NCI-H1694 (cell line): ENCODE measurements at places on chromosomes 5 and 9.

GRCh38 chr5:83628360-83628759 is 92.3 kb downstream of the HAPLN1 start:
- no peak for DNase-seq

DNA sequence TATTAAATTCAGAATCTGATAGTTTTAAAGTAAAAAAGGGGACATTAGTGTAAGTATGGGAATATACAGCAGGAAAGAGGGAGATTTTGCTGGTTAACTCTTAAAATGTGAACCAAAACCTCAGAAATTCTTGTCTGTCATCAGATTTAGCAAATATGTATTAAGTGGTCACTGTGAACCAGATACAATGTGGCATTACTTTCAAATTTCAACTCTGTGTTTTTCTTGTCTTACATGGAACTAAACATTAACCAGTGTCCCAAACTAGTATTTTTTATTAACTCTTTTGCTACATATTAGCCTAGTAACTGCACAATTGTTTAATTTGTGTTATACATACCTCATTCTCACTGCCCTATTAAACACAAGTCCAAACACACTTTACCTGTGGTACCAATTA is 259.9 kb upstream of the RASA1 start:
- DNase-seq: no peak

GRCh38 chr9:126957687-126958053 is 43.1 kb downstream of the RALGPS1 start:
- DNase-seq: no peak

DNA sequence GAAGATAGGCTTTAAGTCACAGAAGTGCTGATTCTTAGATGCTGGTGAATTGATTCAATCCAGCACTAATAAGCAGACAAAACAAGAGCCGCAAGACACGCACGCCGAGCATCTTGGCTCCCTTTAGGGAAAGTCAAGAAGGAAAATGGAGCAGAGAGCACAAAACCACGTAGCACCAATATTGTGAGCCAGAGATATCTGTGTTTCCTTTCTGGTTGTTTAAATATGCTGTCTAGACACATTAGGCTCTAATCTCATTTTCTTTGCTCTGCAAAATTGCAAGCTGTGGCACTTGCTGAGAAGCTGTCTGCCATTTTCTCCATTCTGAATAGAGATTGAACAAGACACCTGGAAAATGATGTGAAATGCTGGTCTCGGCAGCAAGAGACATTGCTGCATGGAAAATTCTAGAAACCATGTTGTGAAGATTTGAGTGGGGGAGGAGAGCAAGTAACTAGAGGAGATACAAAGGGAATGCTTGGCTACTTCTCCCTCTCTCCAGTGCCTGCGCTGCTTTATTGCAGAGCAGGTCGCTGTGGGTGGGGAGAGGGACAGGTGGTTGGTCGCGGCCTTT is 336.3 kb downstream of the MED10 start:
- DNase-seq: no peak

- DNase-seq: no peak
These were observed 159.6 kb upstream of the GPR151 start for GRCh38 chr5:146675636-146676035.

- DNase-seq: no peak
These were observed 33.9 kb upstream of the GLIS3 start for GRCh38 chr9:4333787-4334186.

- no peak for DNase-seq
These were observed 261.5 kb downstream of the DTWD2 start for GRCh38 chr5:118726891-118727290.

DNA sequence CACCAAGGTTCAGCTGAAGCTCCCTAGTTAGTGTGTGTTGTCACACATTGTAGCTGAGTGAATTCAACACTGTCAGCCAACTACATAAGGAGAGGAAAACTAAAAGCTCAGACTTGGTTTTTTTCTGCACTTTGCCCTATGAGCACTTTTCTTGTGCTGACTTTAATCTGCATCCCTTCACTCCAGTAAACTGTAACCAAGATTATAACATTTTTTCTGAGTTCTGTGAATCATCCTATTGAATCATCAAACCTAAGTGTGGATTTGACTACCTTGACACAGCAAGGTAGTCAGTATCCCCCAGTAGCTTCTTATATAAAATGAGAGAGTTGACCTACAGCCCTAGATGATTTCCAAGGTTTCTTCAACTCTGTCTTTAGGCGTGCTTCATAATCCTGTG is 325.0 kb downstream of the AGTPBP1 start:
- DNase-seq: no peak

DNA sequence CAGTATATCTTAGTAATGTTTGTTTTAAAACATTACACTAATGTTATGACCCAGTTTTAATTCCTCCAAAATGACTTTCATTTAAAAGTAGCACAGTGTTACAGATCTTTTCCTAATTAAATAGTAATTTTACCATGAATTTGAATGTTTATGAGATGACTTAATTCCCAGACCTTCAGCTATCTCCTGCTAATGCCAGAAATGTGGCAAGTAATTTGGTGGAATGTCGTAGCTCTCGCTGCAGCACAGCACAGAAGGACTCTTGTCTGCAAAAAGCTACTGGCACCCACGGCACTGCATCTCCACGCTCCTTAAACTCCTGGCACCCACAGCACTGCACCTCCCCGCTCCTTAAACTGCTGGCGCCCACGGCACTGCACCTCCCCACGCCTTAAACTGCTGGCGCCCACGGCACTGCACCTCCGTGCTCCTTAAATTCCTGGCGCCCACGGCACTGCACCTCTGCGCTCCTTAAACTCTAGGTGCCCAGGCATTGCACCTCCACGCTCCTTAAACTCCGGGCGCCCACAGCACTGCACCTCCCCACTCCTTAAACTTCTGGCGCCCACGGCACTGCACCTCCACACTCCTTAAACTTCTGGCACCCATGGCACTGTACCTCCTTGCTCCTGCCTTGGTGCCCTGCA is 163.1 kb downstream of the CDK5RAP2 start:
- DNase-seq: no peak

DNA sequence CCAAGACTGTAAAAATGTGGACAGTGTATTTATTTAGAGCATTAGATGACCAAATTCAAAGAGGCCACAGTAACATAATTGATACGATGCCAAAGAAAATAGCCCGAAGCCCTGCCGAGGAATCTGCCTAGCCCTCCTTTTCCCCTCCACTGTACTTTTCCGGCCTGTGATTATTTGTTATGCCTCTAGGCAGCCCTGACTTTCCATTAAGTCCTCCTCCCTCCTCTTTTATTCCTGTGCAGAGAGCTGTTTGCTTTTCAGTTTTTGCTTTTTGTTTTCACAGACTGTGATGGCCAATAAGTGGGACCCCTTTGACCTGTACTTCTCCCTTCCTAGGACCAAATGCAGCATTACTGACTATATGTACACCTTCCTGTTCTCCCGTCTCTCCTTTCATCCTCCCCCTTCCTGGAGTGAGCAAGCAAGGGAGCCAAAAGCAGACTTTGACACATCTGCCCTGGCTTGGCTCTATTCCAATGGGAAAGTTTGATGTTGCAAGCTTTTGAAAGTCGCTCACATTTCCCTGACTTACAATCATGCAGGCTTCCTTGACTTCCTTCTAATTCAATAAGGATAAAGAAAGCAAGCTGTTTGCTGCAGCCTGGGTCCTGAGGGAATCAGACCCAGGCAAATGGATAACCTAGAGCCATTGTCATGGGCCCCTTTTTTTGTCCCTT is 76.1 kb downstream of the NREP start:
- DNase-seq: peak; percentile 22

GRCh38 chr9:17280350-17281012 is 145.6 kb downstream of the CNTLN start:
- no peak for DNase-seq

DNA sequence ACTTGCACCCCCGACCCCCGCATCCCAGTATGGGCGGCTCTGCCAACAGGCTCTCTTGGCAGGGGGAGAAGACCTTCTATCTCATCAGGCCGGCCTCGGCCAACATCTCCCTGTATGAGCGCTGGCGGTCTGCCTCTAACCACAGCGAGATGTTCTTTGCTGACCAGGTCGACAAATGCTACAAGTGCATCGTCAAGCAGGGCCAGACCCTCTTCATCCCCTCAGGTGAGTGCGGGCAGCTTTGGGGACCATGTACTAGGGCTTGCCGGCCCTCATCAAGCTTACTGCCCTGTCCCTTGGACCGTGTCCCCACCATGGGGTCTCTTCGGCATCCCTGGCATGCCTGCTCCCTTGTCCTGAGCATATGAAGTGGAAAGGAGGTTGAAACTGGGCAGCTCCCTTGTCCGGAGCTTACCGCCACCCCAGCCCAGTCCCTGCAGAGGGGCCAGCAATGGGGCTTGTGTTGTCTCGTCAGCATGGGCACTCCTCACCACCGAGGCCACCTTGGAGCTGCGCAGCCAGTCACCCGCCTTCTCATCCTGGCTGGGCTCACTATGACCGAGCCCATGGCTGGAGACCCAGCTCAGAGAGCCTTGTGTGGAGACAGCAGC is 78.1 kb downstream of the PHF2 start:
- no peak for DNase-seq

DNA sequence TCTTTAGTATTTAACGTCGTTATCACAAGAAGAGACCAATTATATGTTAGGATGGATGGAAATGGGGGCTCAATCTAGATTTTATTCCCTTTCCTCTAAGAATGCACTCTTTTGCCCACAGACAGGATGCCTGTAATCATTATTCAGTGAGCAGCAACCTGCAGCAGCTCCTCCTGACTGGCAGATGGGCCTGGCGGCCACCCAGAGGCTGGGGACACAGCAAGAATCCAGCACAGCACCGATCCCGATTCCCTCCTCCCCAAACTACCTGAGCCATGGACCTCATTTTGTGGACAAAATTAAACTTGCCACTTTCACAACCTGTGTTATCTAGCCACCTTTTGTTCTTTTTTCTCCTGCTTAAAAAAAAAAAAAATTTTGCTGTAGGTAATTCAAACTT is 101.0 kb downstream of the USP20 start:
- DNase-seq: peak; percentile 9

DNA sequence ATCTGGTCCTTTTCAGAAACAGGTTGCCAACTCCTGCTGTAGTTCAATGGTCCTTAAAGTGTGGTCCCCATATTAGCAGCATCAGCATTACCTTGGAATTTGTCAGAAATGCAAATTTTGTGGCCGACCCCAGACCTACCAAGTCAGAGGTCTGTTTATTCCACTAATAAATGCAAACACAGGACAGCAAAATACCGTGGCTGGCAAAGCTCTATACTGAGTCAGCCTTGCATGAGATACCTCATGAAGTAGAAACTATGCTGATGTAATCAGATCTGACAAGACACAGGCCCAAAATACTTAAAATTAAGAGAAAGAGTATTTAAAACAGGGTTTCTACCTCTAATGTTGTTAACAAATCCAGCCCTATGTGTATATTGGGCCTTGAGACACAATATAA is 3.0 kb downstream of the GOLM1 start:
- DNase-seq: no peak

- no peak for DNase-seq
These were observed 23.4 kb upstream of the ARHGAP26 start for GRCh38 chr5:142746532-142747433.

- no peak for DNase-seq
These were observed 1.3 kb upstream of the LHX2 start for GRCh38 chr9:124010303-124010664.

DNA sequence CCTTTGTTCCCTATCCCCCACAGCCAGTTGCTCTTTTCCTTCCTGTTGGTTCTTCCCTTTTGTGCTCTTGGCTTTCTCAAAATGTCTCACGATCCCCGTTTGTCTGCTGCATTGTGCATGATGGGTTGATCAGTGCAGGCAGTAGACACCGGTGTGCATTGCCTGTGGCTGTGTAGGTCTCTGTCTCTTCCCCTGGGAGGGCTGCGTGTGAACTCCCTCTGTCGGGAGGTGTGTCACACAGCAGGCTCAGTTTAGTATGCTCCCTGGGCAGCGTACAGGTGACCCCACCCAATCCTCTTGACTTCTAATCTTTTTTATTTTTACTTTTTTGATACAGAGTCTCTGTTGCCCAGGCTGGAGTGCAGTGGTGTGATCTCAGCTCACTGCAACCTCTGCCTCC is 265.3 kb downstream of the FSTL4 start:
- no peak for DNase-seq

DNA sequence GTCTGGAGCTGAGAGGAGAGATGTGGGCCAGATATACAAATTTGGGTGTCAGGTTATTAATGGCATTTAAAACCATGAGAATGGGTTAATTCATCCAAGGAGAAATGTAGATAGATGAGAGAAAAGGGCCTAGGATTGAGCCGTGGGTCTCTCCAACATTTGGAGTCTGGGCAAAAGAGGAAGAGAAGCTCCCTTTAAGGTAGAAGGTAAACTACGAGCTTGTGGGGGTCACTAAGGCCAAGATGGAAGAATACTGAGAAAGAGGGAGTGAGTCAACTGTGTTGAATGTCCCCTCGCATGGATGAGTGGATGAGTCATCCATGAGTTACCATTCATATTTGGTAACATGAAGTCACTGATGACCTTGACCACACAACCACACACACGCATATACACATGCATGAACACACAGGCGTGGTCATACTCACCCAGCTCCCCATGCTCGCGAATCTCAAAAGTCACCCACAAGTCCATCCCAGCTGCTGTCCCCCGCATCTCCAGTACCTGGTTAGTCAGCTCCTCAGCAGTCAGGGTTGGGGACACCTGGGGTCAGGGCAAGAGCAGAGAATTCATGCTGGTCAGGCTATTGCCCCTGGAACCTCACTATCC is 6.8 kb upstream of the FCHSD1 start:
- DNase-seq: no peak

GRCh38 chr9:121759996-121760395 is 108.6 kb downstream of the DAB2IP start:
- DNase-seq: no peak

GRCh38 chr5:141507387-141508091 is 18.7 kb downstream of the PCDHGC5 start:
- DNase-seq: no peak

GRCh38 chr9:107455425-107456135 is 34.0 kb downstream of the KLF4 start:
- no peak for DNase-seq

DNA sequence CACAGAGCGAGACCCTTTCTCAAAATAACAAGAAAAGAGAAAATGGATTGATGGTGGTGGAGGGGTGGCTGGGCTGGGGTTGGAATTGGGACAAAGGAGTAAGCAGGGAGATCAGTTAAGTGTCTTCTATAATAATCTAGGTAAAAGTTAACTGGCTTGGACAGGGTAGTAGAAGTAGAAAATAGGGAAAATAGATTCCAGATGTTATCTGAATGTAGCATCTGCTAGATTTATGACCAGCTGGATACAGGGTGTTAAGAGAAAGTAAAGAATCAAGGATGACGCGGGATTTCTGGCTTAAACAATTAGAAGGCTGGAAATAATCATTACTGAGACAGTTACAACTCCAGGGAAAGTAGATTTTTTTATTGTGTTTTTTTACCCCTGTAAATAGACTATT is 13.0 kb downstream of the PPP6C start:
- DNase-seq: no peak
